Keratinocyte (primary cell): ENCODE measurements at places on chromosomes 1 and 21.

DNA sequence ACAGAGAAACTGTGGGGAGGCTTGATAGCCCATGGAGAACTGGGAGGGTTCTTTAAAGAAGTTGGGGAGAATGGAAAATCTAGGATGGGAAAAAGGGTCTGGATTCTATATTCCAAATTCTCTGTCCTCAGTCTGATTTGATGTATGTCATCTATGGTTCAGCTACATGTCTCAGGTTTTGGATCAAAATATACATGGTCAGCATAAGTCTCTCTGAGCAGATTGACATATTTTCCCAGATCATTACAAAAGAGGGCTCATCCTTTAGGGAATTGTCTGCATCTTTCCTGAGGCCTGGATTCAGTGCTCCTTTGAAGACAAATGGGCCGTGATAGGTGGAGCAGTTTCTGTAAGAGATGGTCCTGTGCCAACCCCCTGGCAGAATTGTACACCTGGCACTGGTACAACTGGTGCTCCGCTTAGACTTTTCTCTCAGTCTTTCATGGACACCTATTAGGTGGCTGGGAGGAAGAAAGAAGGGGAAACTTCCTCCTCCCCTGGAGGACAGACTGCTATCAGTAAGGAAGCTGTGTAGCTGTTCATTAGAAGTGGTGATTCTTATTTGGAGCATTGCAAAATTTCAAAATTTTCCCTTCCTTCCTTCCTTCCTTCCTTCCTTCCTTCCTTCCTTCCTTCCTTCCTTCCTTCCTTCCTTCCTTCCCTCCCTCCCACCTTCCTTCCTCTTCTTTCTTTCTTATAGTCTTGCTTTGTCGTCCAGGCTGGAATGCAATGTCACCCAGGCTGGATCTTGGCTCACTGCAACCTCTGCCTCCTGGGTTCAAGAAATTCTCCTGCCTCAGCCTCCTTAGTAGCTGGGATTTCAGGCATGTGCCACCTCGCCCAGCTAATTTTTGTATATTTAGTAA, 26.1 kb upstream of the RGL1 start:
- no peak for DNase-seq

DNA sequence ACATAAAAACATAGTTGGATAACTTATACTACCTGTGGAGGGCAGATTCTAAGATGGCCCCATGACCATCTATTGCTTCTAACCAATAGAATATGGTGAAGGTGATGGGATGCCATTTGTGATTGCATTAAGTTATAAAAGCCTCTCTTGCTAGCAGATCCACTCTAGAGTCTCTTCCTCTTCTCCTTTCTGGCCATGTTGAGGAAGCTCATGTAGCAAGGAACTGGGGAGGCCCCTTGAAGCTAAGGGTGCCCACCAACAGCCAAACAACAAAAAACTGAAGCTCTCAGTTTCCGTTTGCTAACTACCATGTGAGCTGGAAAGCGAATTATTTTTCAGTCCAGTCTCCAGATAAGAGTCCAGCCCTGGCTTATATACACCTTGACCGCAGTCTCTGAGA, 16.0 kb upstream of the AGO1 start:
- no peak for DNase-seq

DNA sequence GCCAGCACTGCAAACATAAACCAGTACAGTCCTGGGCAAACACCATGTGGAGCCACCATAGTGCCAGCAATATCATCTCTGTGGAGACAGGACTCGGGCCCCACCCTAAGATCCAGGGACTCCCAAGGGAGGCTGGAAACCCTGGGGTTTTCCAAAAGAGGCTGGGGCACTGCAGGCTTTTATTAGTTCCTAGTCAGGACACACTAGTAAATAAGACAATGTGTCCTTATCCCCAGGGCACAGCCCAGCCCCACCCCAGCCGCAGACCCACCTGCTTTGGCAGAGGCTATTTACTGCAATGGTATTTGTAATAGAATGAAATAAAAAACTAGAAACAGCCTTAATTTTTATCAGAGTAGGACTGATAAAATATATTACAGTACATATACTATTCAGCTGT, 486 bp upstream of the GJB3 start:
- DNase-seq = no peak

DNA sequence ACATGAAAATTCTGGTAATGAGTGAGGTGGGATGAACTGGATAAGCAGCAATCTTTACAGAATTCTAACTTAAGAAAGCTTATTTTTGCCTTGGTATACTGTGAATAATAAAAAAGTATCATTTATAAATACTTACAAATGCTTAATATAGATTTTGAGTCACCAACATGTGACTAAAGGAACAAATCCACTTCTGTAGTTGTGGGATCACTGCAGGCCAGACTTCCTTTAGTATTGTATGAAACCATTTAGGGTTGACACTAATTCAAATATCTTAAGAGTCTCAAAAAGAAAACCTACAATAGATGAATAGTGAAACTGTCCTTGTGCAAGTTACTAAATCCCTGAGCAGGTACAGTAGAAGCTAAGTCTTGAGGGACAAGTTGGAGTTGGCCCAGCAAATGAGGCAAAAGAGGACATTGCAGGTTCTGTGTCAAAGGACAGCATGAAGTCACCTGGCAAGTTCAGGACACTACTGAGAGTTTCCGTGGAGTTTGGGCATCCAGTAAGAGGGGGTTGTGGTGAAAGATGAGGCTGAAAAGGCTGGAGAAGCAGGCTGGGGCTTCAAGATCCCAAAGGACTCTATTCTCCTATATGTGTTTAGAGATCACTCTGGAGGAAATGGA, 5.9 kb upstream of the THEM4 start:
- no peak for DNase-seq

GRCh38 chr1:230747890-230748800, 957 bp downstream of the CAPN9 start:
- DNase-seq = no peak
